Renal pelvis (tissue), 12 donors: ENCODE measurements at places on chromosomes 12 and 14.

GRCh38 chr14:51180577-51180976, 59.5 kb upstream of the TMX1 start:
- DNase-seq: no peak

DNA sequence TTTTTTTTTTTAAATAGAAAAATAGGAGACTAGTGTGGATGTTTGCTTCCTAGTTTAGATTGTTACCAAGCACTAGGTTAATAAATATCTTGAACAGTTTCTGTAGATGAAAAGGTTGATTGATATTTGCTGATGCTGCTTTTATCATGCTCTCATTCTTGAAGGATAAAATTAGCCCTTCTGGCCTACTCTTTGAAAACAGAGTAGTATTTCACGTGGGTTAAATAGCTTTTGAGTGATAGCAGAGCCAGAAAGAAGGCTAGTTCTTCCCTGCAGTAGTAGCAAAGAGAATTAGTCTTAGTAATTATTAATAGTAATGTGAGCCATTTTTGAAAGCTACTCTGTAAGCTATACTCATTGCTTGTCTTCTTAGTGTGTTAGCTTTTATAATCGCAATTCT, 5.2 kb downstream of the NEDD1 start:
- no peak for DNase-seq

DNA sequence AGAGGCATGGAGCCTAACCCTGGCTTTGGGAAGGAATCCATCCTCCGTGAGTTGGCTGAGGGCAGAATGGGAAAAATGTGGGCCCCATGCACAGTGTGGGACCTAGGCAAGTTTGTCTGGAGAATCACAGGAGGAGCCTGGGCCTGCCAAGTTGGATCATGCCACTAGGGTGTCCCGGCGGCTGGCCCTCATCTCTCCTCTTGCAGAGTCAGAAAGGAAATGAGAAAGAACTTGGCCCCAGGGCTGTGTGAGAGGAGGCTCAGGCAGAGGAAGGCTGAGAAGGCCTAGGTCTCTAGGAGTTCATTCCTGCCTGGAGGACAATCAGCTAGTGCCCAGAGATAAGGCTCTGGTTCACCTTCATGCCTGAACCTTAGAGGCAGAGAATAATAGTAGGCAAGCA, 2.5 kb upstream of the ESRRB start:
- no peak for DNase-seq

DNA sequence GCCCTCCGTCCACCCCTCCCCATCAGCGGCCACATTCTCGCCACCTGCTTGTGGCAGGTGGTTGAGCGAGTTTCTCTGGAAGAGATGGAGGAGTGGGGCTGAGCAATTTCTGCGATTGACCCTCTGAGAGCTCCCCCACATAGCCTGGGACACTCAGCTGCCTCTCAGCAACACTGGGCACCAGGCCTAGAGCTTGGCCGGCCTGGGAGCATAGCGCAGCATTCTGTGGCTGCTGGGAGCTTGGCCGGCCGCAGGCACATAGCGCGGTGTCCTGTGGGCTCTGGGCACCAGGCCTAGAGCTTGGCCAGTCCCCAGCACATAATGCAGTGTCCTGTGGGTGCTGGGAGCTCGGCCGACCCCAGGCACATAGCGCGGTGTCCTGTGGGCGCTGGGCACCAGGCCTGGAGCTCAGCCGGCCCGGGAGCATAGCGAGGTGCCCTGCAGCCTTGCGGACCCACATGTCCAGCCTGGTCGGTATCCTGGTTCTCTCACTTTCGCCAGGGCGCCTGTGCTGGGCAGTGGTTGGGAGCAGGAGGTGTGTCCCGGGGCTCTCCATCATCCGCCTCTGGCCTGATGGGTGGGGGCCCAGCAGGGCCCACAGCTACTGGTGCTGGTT, 43.8 kb downstream of the LRCOL1 start:
- DNase-seq: no peak

- DNase-seq: no peak
Observed at GRCh38 chr14:51369814-51370213, 129.8 kb downstream of the TMX1 start.

- DNase-seq: peak; percentile 69
Observed at GRCh38 chr12:49232940-49233841, 31.7 kb upstream of the TUBA1C start.

- peak; percentile 21 for DNase-seq
Observed at GRCh38 chr14:22268875-22269274, 320.1 kb downstream of the DAD1 start.

GRCh38 chr12:105504286-105504685, 173.8 kb downstream of the C12orf75 start:
- no peak for DNase-seq

- no peak for DNase-seq
Observed at GRCh38 chr12:12915656-12916055, 24.3 kb downstream of the GPRC5A start.

DNA sequence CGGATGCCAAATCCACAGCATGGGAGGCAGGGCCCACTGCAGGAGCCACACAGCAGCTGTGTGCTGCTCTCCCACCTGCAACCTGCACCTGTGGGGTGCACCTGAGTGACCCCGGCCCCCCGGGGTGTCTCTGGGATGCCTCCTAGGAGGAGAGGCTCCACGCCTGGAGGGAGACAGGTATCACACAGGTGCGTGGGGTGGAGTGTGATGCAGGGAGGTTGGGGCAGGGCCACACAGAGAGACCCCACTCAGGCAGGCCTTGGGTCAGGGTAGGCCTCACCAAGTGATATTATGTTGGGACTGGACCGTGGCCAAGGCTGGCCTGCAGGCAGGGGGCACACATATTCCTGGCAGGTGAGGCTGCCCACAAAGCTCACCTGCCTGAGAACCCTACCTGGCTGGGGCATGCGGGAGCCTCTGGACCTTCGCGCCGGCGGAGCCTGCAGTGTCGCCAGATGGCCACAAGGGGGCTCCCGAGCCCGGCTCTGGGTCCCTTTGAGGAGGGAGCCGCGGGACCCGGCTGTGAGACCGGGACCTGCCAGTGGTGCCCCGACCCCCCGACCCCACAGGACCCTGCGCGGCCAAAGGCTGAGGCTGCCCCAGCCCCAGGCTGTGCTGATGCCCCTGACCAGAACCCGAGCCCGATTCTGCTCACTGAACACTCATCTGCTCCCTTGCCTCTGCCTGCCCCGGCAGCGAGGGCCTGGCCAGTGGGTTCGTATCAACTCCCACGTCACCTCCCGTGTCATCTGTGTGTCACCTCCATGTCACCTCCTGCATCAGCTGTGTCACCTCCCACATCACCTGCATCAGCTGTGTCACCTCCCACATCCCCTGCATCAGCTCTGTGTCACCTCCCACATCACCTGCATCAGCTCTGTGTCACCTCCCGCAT, 11.4 kb downstream of the TMEM121 start:
- DNase-seq: no peak

- no peak for DNase-seq
Observed at GRCh38 chr14:69673578-69674305, 62.3 kb downstream of the SUSD6 start.
